ENCODE measurements at places on chromosomes 3 and 15. TPM values are rescaled to one million over a fixed set of nuclear protein-coding genes. Genes with fewer than 3 reads are reported as not detected.

Gene SCAMP2
- 67.5 TPM for polyA plus RNA-seq

Gene COL6A5
- polyA plus RNA-seq, result not detected

Gene RTP4
- 0.25 TPM for polyA plus RNA-seq

Gene CLEC3B
- polyA plus RNA-seq, result 126 TPM

Gene WDR49
- not detected for polyA plus RNA-seq

Gene EPHA6
- 0.13 TPM for polyA plus RNA-seq

Gene FOXL2NB
- 0.08 TPM for polyA plus RNA-seq

Gene PIGB
- polyA plus RNA-seq, result 8.9 TPM

Gene HTR3E
- polyA plus RNA-seq, result 0.14 TPM

Gene BLM
- 3.7 TPM for polyA plus RNA-seq

Gene UROC1
- 0.14 TPM for polyA plus RNA-seq

Gene NTRK3
- polyA plus RNA-seq, result 3.2 TPM

Gene VEPH1
- polyA plus RNA-seq, result 1.0 TPM

Gene GNL3
- 72.9 TPM for polyA plus RNA-seq

Gene THSD4
- 17.5 TPM for polyA plus RNA-seq

Gene GHSR
- polyA plus RNA-seq, result not detected

Gene CPB1
- polyA plus RNA-seq, result 0.90 TPM

Gene C3orf20
- 0.08 TPM for polyA plus RNA-seq

Gene IL17RE
- 3.1 TPM for polyA plus RNA-seq

Gene EPHB3
- 42.4 TPM for polyA plus RNA-seq

Gene TTC23
- polyA plus RNA-seq, result 19.3 TPM

Gene GCNT3
- polyA plus RNA-seq, result 0.19 TPM

Gene CPLX3
- polyA plus RNA-seq, result not detected

Gene HTD2
- polyA plus RNA-seq, result 15.5 TPM

Gene PLEKHO2
- polyA plus RNA-seq, result 16.7 TPM

All from hindlimb muscle (tissue), 1 donor.